ENCODE measurements at places on chromosomes 1 and 21. TPM values are rescaled to one million over a fixed set of nuclear protein-coding genes. Genes with fewer than 3 reads are reported as not detected.

The FAM131C gene
- not detected for total RNA-seq

The ARHGAP30 gene
- total RNA-seq = not detected

The RNU1-4 gene
- under 0.01 TPM for total RNA-seq

The PCSK9 gene
- 0.70 TPM for total RNA-seq

The C1orf174 gene
- 28.8 TPM for total RNA-seq

The SPRR4 gene
- not detected for total RNA-seq

The EFNA3 gene
- total RNA-seq = 2.2 TPM

The S100A3 gene
- total RNA-seq = 1.3 TPM

The TRIM58 gene
- 0.17 TPM for total RNA-seq

The LRP8 gene
- 17.2 TPM for total RNA-seq

The TMEM54 gene
- total RNA-seq = 30.6 TPM

The IKBKE gene
- 33.9 TPM for total RNA-seq

The FAM110D gene
- total RNA-seq = 11.6 TPM

The SPATC1L gene
- 6.1 TPM for total RNA-seq

The TLCD4 gene
- 0.34 TPM for total RNA-seq

The APCS gene
- not detected for total RNA-seq

The ARTN gene
- not detected for total RNA-seq

The NES gene
- 78.8 TPM for total RNA-seq

The SPRR2A gene
- total RNA-seq = not detected

The MCM3AP gene
- 121 TPM for total RNA-seq

The HES3 gene
- not detected for total RNA-seq

The SYNC gene
- total RNA-seq = 16.4 TPM

The FAM229A gene
- total RNA-seq = 2.0 TPM

The SAMSN1 gene
- not detected for total RNA-seq

The NOTCH2 gene
- 12.8 TPM for total RNA-seq

The KIAA1614 gene
- 6.1 TPM for total RNA-seq

The C1orf185 gene
- total RNA-seq = not detected

The JMJD4 gene
- 30.8 TPM for total RNA-seq

All from dermis blood vessel endothelial cell (primary cell).